Kidney tubule cell (primary cell): ENCODE measurements at places on chromosomes 1 and 21.

GRCh38 chr21:37072274-37072987, 440 bp downstream of the PIGP start:
- DNase-seq, result no peak

DNA sequence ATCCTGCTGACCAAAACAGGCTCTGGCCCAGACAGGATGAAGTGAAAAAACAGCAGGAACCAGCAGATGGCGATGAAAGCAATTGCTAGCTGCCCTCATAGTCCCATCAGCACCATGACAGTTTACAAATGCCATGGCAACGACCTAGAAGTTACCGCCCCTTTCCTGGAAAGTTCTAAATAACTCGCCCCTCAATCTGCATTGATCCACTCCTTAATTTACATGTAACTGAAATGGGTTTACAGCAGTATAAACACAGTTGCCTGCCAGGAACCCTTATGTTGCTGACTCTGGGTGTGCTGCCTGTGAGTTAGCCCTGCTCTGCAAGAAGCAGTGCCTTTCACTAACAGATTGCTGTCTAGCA, 65.5 kb upstream of the CR1L start:
- peak; percentile 72 for DNase-seq

- DNase-seq, result no peak
Observed at GRCh38 chr1:12708396-12709090, 7.4 kb upstream of the AADACL3 start.

- no peak for DNase-seq
Observed at GRCh38 chr21:45313015-45313414, 25.3 kb upstream of the POFUT2 start.

- peak; percentile 18 for DNase-seq
Observed at GRCh38 chr1:23692308-23692871, 784 bp downstream of the RPL11 start.

- no peak for DNase-seq
Observed at GRCh38 chr1:192966073-192966472, 93.1 kb downstream of the UCHL5 start.

GRCh38 chr21:42980312-42981213, 6.2 kb downstream of the PKNOX1 start:
- DNase-seq, result no peak

- DNase-seq, result no peak
Observed at GRCh38 chr1:171152549-171152948, 32.6 kb upstream of the FMO2 start.

- DNase-seq, result peak; percentile 76
Observed at GRCh38 chr1:109277434-109278204, 5.3 kb downstream of the PSRC1 start.

DNA sequence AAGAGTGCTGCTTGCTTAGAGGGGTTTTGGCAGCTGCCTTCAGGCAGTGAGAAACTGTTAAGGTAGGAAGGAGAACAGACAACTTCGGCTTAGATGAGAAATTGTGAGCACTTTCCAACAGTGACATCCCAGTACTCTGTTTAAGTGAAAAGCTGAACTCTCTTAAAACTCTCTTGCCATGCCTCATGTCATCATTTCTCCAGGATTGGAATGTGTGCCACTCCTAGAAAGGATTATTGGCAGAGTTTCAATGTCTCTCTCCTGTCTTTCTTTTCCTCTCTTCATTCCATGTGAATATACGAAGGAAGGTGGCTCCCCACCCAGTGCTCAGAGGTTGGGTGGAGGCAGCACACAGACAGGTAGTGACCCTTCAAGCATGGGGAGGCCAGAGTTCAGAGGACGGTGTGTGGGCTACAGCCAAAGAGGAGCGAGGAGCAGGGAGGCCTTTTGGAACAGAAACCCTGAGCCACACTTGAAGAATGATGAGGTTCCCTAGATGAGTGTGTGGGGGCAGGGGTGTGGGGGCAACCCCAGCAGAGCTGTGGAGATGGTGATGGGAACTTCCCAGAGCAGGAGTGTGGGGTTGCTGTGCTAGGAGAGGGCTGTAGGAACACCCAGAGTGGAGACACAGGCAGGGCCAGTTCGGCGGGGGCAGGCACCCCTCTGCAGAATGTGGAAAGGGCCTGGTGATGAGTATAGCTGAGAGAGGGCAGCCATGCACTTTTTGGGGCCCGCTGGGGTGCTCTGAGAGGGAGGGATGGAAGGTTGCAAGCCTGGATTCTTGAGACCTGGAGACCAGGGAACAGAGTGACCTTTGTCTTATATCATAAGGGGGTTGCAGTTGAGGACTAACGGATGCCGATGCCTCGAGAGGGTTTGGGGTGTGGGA, 58.8 kb downstream of the GALNT2 start:
- DNase-seq, result peak; percentile 36

GRCh38 chr1:16080422-16081150, 7.1 kb upstream of the FAM131C start:
- DNase-seq, result no peak

GRCh38 chr21:45539046-45539795, 3.0 kb downstream of the SLC19A1 start:
- DNase-seq, result no peak

DNA sequence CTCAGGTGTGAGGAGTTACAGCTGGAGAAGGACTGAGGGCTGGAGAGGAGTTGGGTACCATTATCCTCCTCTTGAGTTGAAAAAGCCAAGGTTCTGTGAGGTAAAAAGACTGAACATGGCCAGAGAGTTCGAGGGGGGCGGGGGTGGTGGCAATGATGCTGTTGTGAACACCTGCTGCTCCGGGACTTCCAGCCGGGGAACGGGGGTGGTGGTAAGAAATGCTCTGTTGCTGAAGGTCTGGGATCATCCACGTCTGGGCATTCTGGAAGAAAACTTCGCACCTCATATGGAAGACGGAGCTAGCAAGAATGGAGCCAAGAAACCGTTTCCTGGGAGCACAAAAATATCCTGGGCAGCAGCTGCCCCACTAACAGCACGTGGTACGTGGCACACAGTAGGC, 20.1 kb upstream of the ALPL start:
- no peak for DNase-seq

DNA sequence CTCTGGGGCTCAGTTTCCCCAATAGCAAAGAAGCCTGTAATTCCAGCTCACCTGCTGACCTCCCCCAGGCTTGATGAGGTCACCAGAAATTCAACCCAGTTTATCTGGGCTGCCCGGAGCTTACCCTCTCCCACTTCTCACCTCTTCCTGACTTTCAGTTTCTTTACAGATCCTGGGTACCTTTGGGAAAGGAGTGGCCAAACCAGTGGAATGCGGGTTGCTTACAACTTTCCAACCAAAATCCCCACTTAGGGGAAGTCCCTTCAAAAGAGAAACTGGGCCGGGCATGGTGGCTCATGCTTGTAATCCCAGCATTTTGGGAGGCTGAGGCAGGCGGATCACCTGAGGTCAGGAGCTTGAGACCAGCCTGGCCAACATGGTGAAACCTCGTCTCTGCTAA, 5.9 kb upstream of the MARCKSL1 start:
- DNase-seq, result peak; percentile 72

DNA sequence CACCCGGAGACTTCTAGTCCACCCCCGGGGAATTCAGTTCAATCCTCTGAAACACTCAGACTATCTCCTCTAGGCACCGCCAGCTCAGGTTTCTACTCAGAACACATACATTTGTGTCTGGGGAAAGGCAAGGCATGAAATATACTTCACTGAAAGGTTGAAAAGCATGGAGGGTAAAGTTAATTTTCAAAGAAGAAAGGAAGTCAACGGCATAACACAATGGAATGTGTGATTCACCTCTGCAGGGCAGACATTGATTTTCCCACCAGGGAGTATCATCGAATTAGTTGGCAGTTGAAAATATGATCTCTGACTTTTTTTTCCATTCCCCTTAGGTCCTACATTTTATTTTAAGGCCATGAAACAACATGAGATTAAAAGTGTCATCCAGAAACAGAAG, 669.4 kb downstream of the SMYD3 start:
- DNase-seq, result peak; percentile 62

DNA sequence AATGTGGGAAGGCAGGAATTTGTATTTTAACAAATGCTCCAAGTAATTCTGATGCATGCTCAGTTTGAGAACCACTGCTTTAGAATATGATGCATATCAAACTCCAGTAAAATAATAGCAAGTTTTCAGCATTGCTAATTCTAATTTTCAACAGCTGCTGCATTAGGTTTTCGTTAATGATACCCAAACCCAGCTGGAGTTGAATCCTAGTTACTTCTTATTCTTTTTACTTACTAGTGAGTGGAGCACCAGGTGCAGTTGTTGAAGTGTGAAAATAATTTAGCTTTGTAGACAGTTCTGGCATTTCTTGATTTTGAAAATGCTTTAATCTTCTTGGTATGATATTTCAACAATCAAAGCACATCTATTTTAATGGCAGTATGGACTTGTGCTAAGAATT, 138.5 kb downstream of the HS2ST1 start:
- DNase-seq, result no peak
